ENCODE measurements at places on chromosomes 4 and X.

GRCh38 chr4:101200561-101200960 lies 146.8 kb downstream of the PPP3CA start:
- peak; percentile 60 for DNase-seq

GRCh38 chrX:2972391-2972790 lies 34.0 kb upstream of the ARSH start:
- no peak for DNase-seq

GRCh38 chr4:128282516-128282915 lies 5.1 kb downstream of the PGRMC2 start:
- no peak for DNase-seq

DNA sequence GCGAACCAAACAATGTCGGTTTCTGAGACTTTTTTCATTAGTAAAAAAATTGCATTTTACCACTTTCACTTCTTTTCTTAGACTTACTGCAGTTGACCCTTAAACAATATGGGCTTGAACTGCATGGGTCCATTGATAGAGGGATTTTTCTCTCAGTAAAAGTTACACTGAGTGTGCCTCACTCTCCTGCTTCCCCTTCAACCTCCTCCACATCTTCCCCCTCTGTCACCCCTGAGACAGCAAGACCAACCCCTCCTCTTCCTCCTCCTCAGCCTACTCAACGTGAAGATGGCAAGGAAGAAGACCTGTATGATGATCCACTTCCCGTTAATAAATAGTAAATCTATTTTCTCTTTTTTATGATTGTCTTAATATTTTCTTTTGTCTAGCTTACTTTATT lies 43.4 kb downstream of the TEC start:
- no peak for DNase-seq

DNA sequence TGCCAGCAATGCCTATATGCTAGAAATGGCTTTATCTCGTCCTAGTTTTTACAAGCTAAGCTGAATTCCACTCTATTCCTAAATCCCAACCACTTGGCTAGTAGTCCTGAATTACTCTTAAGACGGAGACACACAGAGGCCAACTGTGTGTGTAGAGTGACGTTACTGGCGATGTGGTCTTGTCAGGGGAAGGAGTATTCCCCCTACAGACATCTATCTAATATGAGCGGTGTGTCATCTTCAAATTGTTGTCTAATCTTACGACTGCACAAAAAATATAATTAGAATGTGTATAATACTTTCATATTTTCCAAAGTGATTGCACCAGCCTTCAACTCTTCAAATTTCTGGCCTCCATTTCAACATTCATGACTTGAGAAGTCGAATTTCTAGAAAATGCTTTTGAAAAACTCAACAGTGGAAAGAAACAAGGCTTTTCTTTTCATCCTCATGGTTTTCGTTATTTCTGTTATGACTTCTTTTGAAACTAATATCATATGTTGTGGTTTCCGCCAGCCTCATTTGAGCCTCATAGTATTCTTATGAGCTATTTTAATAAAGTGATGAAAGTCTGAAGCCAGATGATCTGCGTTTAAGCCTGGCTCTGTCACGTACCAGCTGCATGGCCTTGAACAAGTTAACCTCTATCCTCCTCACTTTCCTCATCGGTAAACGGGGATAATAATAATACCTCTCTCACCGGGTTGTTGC lies 132.3 kb downstream of the SOWAHB start:
- no peak for DNase-seq
